A375 (cell line): ENCODE measurements at places on chromosomes 12 and 14. TPM values are rescaled to one million over a fixed set of nuclear protein-coding genes. Genes with fewer than 3 reads are reported as not detected.

The SIX4 gene
- total RNA-seq, result 7.5 and 11.8 TPM in 2 replicates

The KRT79 gene
- total RNA-seq, result 0.34 and 0.41 TPM in 2 replicates

The TMEM63C gene
- 0.21 and 0.30 TPM in 2 replicates for total RNA-seq

The CCDC38 gene
- not detected in 2 replicates for total RNA-seq

The ZFHX2 gene
- total RNA-seq, result 0.26 and 1.5 TPM in 2 replicates

The PPP1R13B gene
- total RNA-seq, result 6.1 and 7.7 TPM in 2 replicates

The FOXG1 gene
- total RNA-seq, result not detected in 2 replicates
